Bronchial epithelial cell (primary cell): ENCODE measurements at places on chromosomes 7 and 10.
A peak's percentile ranks its signal among the peaks of the same experiment; 100 is the strongest.

- DNase-seq, result no peak
These were observed 35.9 kb downstream of the FZD1 start for GRCh38 chr7:91299952-91300775.

GRCh38 chr7:7861211-7861633 lies 107.4 kb upstream of the GLCCI1 start:
- peak; percentile 97 for DNase-seq

DNA sequence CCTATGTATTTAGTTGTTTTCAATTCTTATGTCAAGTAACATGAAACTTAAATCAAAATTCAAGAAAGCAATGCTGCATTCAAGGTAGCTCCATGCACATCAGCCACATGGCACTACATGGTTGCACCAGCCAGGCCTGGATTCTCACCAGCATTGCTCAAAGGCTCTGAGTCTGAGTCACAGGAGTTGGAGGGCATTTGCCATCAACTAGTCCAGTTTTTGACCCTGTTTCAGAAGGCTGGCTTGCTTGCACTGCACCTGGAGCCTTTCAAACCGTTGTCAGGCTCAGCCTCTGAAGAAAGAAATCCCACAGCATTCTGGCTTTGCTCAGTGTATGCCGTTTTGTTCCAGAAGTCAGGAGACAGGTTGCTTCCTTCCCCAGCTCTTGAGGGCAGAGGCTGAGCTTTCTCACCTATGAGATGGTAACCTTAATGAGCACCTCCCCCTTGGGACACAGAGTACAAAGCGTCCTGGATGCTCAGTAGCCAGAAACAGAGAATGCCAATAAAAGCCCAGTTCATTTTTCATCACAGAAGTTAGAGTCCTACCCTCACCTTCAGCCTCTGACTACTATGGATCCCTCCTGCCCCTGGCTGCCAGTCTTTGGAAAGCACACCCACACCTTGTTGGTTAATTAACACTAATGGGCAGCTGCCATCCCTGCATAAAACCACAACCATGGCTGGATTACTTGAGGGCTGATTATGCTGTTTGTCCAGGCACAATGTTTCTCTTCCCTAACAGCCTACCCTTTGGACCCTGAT lies 288.4 kb upstream of the LRRTM3 start:
- DNase-seq, result no peak

GRCh38 chr10:78771808-78772455 lies 296.8 kb upstream of the ZMIZ1 start:
- no peak for DNase-seq

DNA sequence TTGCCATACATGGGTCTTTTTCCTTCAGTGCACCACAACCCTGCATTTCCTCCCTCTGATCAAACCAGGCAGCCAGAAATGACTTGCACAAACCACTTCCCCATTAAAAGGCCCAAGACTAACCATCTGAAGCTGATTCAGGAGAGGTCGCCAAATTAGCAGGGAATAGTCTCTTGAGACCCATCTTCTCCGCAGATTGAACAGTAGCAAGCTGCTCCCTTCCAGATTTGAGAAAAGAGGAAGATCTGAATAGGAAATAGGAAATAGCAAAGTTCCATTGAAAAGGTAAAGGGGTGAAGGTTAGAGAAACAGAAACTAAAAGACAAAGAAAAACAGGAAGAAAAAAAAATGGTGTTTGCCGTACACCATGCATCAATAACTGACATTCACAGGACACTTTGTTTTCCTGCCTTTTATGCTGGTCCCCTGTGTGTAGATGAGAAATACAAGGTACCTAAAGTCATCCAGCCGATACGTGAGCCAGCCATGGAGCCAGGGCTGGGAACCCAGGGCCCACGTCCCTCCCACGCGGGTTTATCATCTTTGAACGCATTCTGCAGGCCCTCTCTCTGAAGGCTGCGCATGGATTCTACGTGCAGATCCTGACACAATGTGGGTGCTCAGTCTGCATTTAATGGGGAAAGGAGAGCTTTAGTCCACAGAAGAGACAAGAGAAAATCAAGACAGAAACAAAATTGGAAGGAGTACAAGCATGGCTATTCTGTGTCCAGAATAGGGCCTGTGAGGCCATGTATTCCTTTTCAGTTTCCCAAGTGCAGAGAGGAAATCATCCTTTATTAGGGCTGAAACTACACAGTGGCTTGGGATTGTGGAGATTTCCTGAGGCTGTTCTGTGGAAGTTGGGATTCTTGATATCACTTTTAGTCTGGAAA lies 268.4 kb upstream of the NPVF start:
- no peak for DNase-seq
